ENCODE measurements at places on chromosomes 11 and 22.
A peak's percentile ranks its signal among the peaks of the same experiment; 100 is the strongest.

- DNase-seq: no peak
These were observed 95.6 kb downstream of the LDLRAD3 start for GRCh38 chr11:36039471-36039870.

DNA sequence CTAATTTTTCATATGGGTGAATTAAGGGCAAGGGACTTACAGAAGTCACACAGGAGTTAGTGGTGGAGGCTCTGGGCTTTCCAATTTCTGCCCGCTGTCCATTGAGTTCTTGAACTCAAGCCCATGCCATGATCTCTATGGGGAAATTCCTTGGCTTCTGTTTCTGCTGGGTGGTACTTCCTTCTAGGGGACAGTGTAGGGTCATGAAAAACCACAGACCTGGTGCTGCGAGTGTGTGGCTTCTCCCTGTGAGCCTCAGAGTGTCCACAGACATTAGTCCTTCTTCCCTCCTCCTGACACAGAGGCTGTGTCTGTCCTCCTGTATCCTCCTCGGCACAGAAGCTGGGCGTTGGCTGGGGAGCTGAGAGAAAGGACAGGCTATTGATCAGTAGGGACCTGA is 6.3 kb upstream of the SEZ6L start:
- DNase-seq: no peak

- no peak for DNase-seq
These were observed 33.0 kb downstream of the VSIG10L2 start for GRCh38 chr11:125978778-125979407.

- peak; percentile 41 for DNase-seq
These were observed 1.3 kb upstream of the UCP2 start for GRCh38 chr11:73983741-73984538.

DNA sequence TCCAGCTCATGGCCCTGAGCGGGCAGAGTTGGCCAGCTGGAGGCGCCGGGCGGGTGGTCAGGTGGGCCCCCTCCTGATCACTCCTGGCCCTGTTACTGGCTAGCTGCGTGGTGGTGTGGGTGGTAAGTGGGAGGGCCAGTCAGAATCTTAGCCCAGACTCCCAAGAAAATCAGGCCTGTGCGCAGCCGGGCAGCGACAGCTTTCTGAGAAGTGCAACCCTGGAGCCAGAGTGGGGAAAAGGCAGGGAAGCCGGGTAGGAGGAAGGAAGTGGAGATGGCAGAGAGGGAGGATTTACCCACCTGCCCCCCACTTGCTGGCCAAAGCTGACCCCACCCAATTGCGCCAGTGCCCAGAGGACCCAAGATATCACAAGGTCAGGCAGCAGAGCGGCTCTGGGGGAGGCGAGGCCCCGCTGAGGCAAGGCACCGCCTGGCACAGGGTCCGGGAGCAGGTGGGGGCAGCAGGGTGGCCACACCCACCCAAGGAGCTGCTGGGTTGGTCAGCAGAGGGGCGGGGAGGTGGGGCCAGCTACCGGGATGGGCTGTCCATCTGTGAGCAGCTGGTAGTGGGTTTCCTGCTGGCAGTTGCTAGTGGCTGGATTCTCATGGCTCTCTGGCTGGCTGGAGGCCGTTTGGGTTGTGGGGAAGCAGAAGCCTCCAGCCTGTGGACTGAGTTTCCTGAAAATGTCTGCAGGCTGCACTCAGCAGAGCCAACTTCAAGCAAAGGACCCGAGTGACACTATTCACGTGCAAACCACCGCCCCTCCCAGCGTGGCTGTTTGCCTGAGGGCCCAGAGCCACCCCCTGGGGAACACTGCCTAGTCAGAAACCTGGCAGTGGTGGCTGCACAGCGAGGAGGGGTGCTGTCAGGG is 196.4 kb downstream of the IGLL1 start:
- DNase-seq: peak; percentile 84

DNA sequence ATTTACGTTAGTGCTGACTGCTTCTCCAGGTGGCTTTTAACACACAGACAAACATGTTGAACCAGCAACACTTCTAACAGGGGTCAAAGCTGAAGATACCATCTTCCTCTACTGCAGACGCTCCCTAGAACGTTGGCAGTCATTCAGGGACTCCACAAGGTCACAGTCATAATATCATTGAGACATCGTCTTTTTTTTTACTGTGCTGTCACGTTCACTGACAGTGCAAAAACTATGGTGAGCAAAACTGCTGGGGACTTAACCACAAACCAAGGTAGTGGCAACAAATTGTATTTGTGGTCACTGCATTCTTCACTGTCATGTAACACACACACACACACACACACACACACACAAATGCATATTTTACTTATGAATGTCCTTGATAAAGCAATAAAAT is 244.9 kb downstream of the CASP12 start:
- no peak for DNase-seq

DNA sequence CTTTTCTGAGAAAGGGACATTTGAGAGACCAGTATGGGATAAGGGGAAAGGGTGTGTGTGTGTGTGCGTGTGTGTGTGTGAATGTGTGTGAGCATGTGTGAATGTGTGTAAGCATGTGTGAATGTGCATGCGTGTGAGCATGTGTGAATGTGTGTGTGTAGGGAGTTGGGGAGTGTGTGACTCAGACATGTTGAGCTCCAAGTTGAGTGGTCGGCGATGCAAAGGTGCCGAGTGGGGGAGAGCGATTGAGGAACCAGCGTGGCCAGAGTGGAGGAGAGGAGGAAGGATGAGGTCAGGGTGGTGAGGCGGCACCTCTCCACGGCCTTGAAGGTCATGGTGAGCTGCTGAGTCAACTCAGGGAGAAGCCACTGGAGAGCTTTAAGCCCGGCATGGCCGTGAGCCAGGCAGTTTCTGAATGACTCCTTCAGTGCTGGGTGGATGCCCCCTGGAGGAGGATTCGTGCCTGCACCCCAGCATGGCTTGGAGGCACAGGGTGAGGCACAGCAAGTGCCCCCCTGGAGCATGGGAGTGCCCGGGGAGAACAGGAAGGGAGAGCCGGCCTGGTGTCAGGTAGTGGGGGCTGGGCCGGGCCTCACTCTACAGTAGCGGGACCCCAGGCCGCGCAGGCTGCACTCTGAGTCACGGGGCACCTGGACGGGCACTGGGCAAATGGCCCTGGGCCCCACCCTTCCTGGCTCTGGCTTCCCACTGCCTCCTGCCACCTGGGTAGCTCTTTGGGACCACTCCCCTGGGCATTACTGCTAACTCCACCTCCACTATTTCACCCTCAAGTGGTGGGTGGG is 8.2 kb upstream of the CCDC88B start:
- peak; percentile 19 for DNase-seq

DNA sequence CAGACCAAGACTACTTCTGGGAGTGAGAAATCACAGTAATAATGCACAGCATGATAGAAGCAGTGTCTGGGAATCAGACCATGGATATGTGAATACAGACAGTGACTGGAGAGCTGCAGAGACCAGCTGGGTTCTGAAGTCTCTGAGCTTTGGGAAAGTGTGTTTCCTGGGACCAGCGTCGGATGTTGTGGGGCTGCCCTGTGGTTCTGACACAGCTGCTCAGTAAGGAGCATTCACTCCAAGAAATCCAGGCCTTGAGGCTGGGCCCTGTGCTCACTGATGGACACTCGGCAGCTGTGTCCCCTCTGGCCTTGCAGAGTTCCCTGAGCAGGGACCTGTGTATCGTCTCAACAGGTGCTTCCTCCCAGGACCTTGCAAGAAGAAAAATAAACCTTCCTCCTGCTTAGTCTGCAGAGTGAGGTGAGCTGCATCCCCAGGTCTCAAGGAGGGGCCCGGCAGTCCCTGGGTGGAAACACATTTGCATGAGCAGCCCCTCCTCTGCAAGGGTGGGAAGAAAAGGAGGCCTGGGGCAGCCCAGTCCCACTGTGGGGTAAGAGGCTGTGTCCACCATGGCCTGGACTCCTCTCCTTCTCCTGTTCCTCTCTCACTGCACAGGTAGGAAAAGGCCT is 107.9 kb downstream of the VPREB1 start:
- DNase-seq: no peak

DNA sequence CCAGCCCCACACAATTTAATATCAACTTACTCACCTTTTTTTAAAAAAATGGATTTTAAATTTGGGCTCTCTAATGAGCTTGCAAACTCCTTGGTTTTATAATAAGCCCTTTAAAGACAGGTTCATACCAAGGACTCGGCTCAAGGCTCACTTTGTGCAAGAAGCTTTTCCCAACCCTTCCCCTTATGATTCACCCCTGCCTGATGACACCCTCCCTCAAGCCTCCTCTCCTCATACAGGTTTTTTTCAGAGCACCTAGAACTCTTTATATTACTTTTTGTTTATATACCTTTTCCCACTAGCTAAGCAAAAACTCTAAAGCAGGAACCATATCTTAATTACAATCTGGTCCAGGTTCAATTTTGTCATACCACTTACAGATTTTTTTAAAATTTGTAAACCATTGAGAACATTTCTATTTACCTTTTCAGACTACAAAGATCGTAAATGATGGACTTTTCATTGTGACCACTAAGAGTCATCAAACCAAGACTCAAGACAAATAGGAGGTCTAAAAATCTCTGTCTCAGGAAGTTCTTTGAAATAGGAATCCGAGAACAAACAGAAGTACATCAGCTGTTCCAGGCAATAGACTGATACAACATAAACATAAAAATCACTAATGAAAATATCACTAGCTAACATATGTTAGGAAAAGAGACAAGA is 13.1 kb upstream of the EXPH5 start:
- no peak for DNase-seq

DNA sequence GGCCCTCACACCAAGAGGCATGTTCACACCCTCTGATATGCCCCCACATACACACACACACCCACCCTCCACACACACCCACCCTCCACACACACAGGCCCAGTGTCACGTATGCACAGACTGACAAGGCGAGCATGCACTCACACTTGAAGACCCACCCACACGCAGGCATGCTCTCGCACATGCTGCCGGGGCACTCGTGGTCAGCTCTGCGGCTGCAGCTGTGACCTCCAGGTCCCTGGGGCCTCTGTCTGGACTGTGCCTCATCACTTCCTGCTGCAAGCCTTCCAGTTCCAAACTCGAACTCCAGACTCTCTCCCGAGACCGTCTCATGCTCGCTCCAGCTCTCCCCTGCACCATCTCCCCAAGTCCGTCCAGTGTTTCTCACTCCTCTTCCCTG is 9.5 kb downstream of the DCHS1 start:
- peak; percentile 30 for DNase-seq

DNA sequence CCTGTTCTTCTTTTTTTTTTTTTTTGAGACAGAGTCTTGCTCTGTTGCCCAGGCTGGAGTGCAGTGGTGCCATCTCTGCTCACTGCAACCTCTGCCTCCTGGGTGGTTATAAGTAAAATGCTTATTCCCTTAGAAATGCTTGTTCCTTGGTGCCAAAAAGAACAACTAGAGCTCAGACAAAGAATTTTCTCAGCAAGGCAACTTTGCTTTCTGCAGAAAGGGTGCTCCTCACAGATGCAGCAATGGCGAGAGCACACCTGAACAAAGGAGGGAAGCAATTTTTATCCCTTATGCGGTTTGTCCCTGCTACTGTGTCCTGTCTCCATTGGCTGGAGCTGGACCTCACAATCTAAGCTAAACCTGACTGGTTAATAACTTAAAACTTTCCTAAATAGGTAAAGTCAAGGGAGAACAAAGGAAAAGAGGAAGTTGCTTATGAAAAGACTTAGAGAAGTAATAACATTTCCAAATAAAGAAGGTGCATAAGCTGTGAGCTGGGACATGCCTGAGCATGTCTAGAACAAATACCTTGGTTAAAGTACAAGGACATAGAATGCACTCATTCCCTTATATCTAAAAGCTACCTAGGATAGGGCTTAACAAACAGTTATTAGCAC is 90.0 kb upstream of the PRR5 start:
- no peak for DNase-seq

DNA sequence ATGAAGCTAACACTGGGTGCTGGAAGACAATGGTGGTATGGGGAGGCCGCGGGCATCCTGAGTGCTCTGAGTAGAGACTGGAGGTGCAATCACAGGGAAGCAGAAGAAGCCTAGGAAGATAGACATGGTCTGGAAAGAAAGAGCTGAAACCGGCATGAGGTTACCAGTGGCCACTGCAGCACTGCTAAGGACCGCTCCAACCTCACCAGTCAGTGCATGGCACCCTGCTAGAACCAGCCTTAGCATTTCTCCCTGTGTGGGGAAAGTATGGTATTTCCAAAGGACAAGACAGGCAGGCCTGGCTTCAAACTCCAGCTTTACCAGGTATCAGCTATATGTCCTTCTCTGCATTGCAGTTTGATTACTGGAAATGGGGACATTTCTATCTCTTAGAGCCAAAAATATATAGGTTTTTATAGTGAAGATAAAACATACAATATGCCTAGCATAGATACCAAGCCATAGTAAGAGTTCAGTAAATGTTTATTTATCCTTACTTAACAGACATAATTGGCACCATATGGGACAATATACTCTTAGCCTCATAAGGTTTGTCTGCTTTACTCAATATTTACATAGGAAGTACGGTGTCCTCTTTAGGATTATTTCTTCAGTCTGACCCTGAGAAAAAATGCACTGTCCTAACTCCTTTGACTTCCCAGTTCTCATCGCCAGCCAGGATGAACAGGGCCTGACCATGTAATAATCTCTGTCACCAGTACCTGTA is 231.1 kb downstream of the TENM4 start:
- DNase-seq: no peak

DNA sequence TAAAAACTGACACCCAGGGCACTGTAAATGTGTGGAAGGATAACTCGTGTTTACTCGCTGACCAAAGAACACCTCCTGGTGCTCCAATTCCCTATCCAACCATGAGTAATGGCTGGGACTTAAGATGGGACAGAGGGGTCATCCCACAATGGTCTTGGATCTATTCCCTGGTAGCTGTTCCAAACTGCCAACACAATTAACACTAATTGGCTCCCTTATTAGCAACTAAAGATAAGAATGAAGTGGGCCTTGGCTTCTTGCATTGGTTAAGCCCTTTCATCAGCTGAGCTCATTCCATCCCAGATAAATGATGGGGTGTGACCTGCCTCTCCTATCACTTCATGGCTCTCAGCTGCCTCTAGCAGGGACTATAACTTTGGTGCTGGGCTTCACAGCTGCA is 1.5 kb upstream of the SIK3 start:
- peak; percentile 72 for DNase-seq

DNA sequence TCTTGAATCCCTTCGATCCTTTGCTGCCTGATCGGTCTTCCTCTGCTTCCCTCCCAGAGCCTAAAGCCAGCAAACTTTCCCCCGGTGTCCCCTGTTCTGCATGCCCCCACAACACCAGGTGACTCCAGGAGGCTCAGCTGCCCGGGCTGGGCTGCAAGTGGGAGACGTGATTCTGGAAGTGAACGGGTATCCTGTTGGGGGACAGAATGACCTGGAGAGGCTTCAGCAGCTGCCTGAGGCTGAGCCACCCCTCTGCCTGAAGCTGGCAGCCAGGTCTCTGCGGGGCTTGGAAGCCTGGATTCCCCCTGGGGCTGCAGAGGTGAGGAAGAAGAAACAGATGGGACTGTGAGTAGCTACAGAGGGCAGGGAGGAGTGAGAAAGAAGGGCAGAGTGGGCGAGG is 3.6 kb downstream of the NHERF4 start:
- DNase-seq: no peak

- DNase-seq: peak; percentile 54
These were observed 53.4 kb upstream of the EMID1 start for GRCh38 chr22:29152045-29152953.

Measured in eye (tissue), 1 donor.